Right renal pelvis (tissue), 4 donors: ENCODE measurements at places on chromosomes 11 and 22. TPM values are rescaled to one million over a fixed set of nuclear protein-coding genes. Genes with fewer than 3 reads are reported as not detected.

DNA sequence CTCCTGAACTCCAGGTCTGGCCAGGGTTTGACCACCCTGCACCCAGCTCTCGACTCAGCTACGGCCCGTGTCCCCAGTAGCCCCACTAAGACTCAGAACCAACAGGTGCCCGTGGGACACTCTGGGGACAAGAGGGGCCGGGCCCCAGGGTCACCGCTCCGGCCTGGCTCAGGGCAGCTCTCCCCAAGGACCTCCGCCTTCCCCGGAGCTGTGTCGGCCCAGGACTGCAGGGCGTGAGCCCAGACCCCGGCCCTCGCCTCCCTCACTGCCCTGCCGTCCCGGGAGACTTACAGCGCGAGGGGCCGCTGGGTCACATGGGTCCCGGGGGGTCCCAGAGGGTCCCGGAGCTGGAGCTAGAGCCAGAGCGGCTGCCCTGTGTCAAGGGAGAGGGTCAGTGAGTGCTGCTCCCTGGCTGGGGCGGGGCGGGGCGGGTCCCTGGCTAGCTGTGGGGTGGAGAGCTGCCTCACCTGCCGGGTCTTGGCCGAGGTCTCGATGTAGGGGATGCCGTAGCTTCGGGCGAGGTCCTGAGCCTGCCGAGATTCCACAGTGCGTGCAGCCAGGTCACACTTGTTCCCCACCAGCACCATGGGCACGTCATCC lies 2.3 kb downstream of the HRAS start:
- DNase-seq = no peak

DNA sequence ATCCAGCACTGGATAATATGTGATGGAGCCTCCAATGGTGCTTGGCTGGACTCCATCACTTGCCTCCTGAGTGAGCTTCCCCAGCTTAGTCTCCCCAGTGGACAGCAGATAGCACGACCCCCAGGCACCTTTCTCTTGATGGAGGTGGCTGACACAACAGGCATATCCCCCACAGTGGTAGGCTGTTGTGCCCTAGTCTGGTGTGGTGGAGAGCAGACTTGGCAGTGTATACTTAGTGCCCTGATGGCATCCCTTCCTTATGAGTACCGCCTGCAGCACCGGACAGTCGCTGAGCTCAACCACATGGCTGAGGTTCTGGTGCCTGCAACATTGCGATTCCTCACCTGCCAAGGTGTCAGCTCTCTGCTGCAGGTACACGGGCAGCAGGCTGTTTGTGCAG lies 50.1 kb downstream of the DNHD1 start:
- no peak for DNase-seq

- DNase-seq = no peak
Measured at GRCh38 chr11:32154275-32154674, 63.4 kb downstream of the RCN1 start.

GRCh38 chr22:26172389-26172990 lies 3.2 kb downstream of the SEZ6L start:
- DNase-seq = no peak

DNA sequence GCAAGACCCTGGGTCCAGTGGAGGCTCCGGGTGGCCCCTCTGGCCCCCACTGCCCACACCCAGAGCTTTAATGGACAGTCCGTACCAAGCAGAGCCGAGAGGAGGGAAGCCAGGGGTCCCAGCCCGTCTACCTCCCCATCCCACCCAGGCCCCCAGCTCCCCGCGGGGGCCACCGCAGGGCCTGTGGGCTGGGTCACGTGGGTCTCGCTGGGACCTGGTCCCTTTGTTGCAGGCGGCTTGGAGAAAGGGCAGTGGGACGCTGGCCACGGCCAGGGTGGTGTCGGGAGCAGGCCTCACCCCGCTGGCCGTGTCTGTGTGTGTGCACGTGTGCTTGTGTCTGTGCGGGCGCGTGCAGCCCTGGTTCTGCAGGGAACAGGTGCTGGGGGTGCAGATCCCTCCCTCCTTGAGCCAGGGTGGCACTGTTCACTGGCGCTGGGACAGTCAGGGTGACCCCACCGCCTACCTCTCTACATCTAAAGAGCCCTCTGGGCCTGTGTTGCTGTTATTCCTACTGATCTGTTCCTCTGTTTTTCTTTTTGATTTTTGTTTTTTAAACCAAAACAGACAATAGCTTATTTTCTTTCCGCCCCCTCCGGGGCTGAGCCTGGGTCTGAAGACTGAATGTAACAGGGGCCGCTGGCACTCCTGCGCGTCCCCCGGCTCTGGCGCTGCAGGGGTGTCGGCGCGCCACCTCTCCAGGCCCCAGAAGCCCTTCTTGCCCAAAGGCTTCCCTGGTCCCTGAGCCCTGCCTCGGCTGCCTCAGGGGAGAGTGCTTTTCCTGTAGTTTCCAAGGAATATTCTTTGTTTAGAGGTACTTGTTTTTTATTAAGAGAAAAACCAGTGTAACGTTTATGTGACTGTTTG lies 20.1 kb upstream of the TMEM191C start:
- DNase-seq = no peak

RTN4R gene
- 5.0 TPM for polyA plus RNA-seq

GRCh38 chr11:87466223-87466622 lies 428.5 kb downstream of the TMEM135 start:
- no peak for DNase-seq

APOA4 gene
- not detected for polyA plus RNA-seq

- DNase-seq = no peak
Measured at GRCh38 chr11:83801799-83802198, 515.6 kb upstream of the CCDC90B start.

GRCh38 chr11:119380827-119381180 lies 686 bp downstream of the USP2 start:
- no peak for DNase-seq

C1QTNF5 gene
- 33.6 TPM for polyA plus RNA-seq

CALCB gene
- 3.1 TPM for polyA plus RNA-seq

HSD17B12 gene
- polyA plus RNA-seq = 77.8 TPM

TEX12 gene
- polyA plus RNA-seq = not detected

DNA sequence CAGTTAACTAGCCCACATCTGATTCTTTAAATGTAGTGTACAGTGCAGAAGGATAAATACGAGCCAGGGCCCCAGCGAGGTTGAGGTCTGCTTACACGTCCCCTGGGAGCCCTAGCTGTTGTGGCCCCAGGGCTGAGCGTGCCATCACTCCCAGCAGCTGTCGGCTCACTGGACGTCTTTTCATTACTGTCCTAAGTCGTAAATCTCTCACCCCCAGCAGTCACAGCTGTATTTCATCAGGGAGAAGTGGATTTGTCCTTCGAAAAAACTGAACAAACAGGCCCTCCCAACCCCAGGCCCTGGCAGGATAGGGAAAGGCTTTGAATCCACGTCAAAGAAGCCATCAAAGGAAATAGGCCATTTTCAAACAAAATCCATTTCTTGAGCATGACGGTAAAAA lies 110.4 kb upstream of the CSNK2A3 start:
- no peak for DNase-seq

GRCh38 chr11:65680192-65680743 lies 17.6 kb upstream of the RELA start:
- DNase-seq = no peak

DNA sequence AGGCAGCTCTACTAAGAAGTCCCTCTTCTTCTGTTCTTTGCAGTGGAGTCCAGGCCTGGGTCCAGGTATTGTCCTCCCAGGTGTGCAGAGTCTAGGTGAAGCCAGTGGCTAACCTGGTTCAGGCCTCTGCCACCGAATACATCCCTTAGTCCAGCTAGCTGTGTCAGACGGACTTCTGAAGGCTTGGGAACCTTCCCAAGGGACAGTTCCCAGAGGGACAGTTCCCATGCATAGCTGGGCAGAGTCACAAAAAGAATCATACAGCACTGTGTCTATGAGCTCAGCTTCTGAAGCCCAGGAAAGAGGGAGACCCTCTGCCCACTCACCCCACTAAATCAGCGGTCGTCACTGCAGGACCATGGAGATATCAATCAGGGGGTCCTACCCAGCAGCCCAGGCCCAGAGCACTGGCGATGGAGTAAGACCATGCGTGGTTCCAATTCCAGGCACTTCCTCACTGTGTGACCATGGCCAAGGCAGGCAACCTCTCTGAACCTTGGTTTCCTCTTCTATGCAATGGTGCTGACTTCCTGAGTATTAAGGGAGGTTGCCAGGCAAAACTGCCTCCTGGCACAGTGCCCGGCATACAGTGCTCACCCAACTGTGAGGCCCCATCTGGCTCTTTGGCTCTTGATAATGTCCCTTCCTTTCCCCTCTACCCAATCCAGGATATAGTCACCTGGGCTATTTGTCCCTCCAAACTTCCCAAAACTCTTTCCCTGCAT lies 3.4 kb downstream of the MS4A10 start:
- no peak for DNase-seq

THAP7 gene
- polyA plus RNA-seq = 20.1 TPM

DNA sequence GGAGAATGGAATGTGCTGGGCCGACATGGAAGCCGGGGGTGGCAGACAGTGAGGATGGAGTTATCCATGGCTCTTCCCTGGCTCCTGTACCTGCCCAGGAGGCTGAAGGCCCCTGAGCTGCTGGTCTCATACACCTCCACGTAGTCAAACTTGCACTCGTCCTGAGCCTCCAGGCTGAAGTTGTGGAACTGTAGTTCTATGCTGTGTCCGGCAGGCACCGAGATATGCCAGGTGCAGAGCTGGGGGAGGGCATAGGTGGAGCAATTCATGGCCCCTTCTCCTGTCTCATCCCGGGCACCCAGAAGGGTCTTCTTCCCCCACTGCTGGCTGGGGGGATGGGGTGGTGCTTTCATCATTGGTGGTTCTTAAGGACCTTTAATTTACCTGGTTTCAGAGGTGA lies 2.8 kb downstream of the MFRP start:
- DNase-seq = no peak

GRCh38 chr11:87604350-87604749 lies 566.6 kb downstream of the TMEM135 start:
- DNase-seq = no peak

CD82 gene
- 21.2 TPM for polyA plus RNA-seq

DNA sequence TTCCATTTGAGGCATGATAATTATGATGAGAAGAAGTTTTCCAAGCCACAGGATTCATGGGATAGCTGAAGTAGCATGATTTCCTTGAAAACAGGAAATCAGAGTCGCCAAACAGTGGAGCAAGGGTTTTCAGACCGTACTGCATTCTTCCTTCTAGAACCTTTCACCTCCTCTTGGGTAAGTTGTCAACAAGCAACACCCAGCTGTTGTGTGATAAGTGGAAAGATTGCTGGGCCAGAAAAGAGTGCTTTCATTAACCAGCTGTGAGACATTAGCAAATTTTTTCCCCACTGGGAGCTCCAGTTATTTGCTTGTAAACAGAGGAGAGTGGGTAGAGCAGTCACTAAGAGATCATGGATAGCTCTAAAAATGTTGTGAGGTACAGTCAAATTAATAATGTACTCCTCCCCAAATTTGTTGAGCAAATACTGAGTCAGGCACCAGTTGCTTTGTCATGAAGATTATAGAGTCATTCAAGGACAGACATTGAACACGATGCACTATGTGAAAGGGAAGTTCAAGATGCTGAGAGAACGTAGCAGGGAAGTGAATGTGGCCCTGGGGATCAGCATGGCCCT lies 11.7 kb upstream of the MPEG1 start:
- peak; percentile 49 for DNase-seq
